DND-41 (cell line): ENCODE measurements at places on chromosomes 2 and 18.

DNA sequence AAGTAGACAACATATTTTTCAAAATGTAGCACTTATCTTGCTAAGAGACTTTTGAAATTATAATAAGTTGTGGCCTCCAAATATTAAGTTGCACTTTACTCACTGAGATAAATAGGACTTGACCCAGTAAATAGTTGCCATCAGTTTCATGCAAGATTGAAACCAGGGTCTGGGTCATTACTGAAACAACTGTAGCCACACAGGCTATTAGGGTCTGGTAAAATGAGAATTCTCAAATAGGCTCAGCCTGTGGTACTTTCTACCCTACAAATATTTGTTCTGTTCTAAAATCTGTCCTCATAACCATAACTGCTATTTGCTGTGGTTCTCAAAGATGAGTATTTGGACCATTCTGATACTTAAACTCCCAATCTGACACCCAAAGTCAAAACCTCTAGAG is 115.4 kb upstream of the STK17B start:
- no peak for DNase-seq

- no peak for DNase-seq
These were observed 2.1 kb downstream of the KHK start for GRCh38 chr2:27088634-27089033.

- no peak for DNase-seq
These were observed 2.9 kb upstream of the CASP10 start for GRCh38 chr2:201180010-201180409.

DNA sequence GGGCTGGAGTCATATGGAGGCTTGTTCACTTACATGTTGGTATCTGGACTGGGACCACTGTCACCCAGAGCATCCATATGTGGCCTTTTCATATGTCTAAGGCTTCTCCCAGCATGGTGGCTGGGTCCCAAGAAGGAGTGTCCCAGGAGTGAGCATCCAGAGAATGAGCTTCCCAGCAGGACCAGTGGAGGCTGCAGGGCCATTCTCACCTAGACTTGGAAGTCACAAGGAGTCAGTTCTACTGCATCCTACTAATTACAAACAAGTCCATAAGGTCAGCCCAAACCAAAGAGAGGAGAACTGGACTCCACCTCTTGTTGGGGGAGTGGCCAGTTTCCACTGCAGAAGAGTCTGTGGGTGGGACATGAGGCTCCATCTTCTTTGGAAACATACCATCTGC is 5.1 kb upstream of the TEX51 start:
- no peak for DNase-seq

DNA sequence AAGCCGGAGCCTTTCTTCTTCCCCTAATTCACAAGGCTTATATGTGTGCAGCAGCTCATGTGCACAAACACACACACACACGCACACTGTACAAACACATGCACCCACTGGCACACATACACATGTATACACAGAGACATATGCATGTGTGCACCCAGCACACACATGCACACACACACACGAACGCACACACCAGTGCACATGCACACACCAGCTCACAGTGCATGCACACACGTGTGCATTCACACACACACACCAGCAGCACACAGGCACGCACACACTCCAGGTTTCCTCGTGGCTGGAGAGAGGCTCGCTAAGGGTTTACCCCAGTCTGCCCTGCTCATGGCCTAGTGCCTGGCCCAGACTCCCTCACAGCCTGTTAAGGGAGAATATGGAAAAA is 234.0 kb downstream of the EIPR1 start:
- no peak for DNase-seq

DNA sequence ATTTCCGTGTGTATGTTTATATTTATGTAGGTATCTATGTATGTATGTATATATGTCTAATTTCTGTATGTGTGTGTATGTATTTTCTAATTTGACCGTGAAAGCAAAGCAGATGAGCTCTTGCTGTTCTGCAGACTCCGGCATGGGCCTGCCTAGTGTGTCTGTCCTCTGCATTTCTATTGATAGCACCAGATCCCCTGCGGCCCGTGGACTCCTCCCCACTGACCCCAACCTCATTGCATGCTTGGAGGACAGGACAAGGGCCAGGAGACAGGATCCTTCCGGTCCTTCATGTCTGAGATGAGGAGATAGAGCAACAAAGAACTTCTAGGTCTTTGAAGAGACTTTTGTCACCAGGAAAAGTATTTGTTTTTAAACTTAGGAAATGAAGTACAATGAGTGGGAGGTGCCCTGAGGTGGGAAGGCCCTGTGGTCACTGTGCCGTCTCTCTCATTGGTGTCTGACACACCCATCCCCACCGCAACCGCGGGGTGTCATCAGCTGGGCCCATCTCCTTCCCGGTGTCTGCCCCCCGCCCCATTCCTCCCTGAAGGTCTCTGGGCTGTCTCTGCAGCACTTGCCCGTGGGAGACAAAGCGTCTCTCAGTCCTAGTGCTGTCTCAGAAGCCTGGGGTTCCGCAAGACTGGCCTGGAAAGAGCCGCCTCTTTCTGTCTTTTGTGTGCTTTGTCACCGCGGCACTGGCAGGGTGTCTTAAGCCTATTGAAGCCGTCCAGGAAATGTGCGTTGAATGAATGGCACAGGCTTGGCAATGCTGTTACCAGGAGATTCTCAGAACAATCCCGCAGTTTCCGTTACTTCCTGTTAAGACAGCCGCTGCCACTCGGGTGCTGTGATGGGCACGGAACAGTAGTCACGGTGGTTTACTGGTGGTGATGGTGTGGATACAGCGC is 216.4 kb downstream of the AGAP1 start:
- no peak for DNase-seq

DNA sequence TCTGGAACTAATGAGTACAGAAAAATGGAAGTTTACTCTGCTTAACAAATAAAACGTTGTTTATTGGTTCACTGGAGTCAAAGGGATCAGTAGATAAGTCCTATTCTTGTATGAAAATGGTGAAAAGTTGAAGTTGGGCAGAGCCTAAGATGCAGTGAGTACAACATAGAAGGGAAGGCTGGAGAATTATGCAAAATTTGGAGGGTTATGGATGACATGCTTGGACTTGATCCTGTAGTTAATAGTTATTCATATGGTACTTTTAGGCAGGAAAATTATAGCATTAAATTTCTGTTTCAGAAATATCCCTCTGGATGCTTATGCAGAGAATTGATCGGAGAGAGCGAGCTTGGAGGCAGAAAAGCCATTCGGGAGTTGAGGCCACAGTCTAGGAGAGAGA is 167.6 kb downstream of the KCNS3 start:
- no peak for DNase-seq

DNA sequence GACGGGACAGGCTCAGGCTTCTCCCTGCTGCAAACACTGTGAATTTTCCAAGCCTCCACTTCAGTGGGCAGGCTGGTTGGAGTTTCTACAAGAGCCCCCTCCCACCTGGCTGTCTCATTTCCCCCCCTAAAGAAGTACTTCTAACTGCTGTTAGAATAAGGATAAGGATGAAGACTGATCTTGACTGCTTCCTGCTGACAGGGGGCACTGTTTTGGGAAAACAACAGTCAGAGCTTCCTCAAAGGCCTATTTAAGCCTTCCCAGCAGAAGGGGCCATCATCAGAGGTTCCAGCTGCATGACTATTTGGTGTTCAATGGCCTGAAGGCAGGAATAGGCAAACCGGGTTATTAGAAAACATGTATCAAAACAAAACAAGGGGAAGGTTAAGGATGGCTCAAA is 1162.8 kb downstream of the DSC3 start:
- no peak for DNase-seq

DNA sequence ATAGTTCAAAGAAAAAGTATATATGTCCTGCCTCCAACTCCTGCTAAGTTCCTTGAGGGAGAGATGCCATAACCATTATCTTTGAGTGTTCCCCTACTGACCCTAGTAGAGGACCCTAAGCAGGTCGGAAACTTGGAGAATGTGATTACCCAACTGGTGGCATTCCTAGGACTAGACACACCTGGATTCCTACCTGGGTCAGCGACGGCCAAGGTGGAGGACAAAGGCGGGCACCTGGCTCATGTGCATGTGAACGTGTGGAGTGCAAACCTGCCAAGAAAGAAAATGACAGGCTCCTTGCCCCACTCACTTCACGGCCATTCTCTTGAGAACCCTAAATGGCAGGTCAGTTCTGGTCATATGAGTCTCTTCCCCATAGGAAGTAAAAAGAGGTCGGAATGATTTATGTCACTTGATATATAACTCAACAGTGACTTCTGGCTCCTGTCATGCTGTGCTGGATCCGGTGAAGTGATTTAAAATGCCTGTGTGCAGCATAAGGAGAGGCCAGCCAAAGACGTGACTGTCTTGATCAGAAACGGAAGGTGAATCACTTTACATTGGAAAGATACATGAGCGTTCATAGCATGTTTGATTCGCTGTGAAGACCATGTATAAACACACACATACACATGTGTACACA is 371.6 kb downstream of the EIPR1 start:
- DNase-seq, result no peak

- no peak for DNase-seq
These were observed 41.5 kb downstream of the YES1 start for GRCh38 chr18:770583-770961.

GRCh38 chr18:4096486-4096885 is 358.6 kb downstream of the DLGAP1 start:
- DNase-seq, result no peak

GRCh38 chr2:223979730-223980396 is 22.6 kb downstream of the MRPL44 start:
- DNase-seq, result peak; percentile 17

GRCh38 chr2:8629402-8629801 is 52.5 kb upstream of the ID2 start:
- no peak for DNase-seq

GRCh38 chr18:76985156-76985950 is 147.2 kb downstream of the MBP start:
- no peak for DNase-seq

DNA sequence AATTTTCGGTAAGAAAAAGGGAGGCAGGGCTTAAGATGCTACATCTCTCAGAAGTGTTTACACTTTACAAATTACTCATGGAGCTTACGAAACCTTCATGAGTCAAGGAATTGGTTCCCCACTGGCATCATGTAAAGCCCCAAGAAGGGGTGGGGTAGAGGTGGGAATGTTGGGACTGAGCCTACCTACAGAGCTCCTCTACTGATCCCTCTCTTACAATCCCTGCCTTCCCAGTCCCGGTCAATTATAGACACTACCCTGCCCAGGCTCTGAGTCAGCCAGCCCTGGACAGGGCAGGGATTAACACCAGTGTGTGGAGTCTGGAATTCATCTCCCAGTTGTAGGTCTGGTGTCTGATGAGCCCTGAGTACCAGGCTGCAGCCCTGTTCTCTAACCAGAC is 248.9 kb downstream of the PAX3 start:
- DNase-seq, result no peak

GRCh38 chr2:29950481-29950880 is 29.1 kb upstream of the ALK start:
- no peak for DNase-seq

GRCh38 chr18:67519592-67519991 is 3.1 kb upstream of the DSEL start:
- no peak for DNase-seq

DNA sequence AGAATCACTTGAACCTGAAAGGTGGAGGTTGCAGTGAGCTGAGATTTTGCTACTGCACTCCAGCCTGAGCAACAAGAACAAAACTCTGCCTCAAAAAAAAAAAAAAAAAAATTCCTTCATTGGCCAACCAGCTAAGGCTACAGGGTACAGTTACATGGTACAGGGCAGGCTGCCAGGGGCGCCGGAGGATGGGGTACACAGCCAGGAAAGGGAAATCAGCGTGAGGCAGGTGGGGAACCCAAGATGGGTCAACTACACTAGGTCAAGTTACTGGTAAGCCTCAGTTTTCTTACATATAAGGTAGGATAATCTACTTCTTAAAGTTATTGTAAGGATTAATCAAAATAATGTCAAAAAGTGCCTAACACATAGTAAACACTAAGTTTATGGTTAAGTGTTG is 142.6 kb upstream of the MSH6 start:
- no peak for DNase-seq

DNA sequence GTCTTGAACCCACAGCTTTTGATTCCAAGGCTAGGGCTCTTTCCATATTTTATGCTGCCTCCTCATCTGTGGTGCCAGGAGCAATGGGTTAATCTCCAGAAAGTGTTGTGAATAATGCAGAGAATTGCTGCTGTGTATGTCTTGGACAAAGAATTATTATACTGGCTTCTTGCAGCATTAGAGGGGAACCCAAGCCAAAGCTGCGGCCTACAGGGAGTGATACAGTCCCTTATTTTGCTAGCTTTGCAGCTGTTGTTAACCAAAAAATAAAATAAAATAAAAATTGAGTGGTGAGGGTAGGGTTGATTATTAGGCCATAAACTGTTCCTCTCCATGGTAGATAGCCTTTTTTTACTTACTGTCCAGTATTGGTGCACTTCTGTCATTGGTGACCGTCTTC is 16.7 kb downstream of the WIPF1 start:
- DNase-seq, result no peak

DNA sequence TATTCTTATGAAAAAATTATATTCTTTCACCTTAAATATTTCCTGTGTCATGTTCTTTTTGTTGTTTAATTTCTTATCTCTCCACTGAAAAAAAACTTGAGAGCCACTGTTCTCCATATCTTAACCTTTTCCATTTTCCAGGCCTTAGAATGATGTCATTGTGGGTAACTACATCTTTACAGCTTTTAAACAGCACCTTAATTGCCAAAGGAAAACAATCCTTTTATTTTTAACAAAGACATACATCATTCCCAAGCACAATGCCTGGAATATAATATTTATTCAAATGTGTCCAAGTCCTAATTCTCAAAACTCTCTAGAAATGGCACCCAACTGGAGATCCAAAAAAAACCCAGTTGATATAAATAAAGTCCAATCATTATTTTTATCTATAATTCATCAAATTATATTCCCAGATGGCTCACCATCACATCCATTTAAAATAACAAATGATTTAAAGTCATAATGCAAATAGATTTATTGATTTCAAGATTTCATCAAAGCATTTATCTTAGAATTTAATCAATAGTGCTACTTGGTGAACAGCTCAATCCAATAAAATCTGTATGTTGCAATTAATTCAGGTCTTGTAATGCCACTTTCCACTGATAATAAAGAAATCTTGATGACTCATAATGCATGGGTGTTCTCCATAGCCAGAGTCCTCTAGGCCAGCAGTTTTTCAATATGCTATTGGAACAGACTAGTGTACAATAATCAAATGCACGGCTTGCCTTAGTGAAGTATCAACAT is 107.1 kb upstream of the MAPRE2 start:
- no peak for DNase-seq

- DNase-seq, result no peak
These were observed 5.2 kb downstream of the GNLY start for GRCh38 chr2:85699325-85699724.

- DNase-seq, result peak; percentile 36
These were observed 10.9 kb downstream of the TRIP12 start for GRCh38 chr2:229910832-229911412.

- no peak for DNase-seq
These were observed 1.4 kb downstream of the OTOS start for GRCh38 chr2:240139011-240139441.

- DNase-seq, result no peak
These were observed 460.5 kb downstream of the DSC3 start for GRCh38 chr18:30582078-30582477.

GRCh38 chr2:160322320-160322719 is 122.2 kb upstream of the ITGB6 start:
- no peak for DNase-seq

GRCh38 chr18:56414357-56414756 is 224.0 kb downstream of the TXNL1 start:
- no peak for DNase-seq
